ENCODE measurements at places on chromosomes 5 and 9.

DNA sequence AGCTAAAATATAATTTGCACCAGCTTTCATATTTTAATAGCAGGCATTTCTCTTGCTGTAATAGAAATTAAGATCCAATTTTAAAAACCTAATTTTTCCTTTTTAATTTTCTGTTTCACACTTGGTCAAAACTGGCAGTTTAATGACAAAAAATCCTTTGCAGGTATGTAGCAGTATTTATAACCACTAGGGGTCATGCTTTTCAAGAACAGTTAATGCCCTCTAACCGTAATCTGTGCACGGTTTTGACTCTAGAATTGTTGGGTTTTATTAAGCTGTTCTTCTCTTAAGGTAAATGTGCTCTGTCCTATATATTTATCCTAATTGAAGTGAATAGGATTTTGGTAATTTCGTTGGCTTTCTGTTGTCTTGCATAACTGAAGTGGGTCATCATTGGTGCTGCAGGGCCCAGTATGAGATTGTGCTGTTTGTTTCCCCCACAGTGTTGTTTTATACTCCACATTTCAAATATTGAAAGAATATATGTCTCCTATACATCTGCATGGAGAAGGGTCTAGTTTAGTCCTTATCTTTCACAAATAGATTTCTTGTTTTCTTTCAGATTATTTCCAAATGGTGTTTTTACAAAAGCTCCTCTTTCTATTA is 107.4 kb downstream of the SCAMP1 start:
- DNase-seq: no peak

GRCh38 chr9:76996700-76997099 is 22.8 kb upstream of the FOXB2 start:
- DNase-seq: no peak

DNA sequence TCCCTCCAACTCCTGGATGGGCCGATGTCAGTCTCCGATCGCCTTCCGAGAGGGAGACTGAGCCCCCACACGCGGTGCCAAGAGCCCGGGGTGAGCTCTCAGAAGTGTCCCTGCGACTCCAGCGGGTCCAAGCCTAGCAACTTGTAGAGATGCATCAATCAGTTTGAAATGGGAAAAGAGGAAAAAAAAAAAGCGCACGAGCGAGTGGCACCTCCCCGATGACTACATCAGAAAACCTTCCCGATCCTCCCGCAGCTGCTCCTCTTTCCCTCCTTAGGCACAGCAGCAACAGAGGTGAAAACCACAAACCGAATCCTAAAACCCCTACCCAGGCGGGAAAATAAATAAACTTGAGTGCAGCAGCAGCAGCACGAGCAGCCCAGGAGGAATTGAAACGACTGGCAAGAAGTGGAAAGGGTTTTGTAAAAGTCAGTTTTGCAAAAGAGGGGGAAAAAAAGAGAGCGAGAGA is 1.0 kb upstream of the EFNA5 start:
- no peak for DNase-seq

- no peak for DNase-seq
Observed at GRCh38 chr9:257957-258356, 43.3 kb downstream of the DOCK8 start.

GRCh38 chr5:98231089-98231488 is 542.4 kb upstream of the RGMB start:
- no peak for DNase-seq

GRCh38 chr5:96703384-96703920 is 41.3 kb downstream of the CAST start:
- DNase-seq: no peak

DNA sequence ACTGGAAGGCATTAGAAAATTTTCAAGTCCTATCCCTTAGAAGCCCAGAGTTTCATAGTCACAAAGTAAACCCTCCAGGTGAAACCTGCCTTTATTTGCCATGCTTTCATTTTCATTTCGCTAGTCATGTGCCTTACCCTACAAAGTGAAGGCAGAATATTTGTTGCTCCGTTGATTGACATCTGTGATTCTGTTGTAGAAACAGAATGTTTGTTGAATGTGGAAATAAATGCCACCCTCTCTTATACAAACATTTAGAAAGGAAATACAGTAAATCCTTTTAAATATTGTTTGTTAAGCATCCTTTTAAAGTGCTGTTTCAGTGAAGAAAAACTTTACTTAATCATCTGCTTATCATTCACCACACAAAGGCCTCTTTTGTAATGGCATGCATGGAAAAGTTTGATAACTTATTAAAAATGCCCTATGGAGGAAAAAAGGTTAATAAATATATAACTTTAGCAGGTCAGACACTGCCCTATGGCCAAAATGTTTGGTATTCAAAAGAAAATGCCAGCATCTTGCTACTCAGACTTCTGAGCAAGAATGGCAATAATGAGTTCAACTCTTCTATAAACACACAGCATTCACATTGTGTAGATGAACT is 34.3 kb upstream of the CAST start:
- no peak for DNase-seq
